Stimulated activated CD8-positive, alpha-beta memory T cell treated with anti-CD3 and anti-CD28 coated beads, Interleukin-4, amount 100 ng/mL, for 4 hours (primary cell): ENCODE measurements at places on chromosomes 2 and 18.

- no peak for DNase-seq
Measured at GRCh38 chr18:62073461-62074281, 113.2 kb downstream of the PIGN start.

DNA sequence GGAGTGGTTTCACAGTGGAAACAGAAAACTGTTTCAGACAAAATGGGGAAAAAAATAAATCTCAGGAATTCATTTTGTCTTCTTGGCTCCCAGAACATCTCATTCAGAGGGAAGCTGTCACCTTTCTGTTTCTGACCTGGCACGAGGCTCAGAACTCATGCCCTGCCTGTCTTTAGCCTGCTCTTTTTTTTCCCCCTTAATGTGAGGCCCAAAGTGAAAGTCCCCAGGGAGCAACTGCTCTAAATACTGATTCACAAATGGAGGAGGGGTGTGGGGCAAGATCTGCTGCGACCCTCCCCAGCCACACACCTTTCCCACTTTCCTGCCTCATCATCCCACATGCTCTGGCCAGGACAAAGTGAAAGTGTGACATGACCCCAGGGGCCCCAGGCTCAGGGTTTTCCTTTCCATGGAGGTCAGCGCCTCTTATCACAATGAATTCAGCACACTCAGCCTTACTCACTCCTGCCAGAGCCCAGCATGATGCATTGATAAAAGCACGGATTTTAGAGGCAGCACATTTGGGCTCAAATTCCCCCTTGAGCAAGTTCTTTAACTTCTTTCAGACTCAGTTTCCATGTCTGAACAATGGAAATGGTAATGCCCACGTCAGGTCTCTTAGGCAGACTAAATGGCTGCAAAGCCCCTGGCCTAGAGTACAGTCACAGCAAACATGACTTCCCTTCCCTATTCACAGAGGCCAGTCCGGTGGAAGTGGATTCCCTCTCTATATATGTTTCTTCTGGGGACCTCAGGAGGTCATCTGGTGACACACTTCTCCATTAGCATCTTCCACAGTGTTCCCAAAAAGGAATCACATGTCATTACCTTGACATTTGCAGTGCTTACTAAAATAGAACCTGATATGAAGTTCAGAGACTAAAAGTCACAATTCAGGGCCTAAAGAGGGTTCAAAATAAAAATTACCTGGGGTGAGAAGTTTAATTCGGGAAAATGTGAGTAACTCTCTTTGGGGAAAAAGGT is 55.3 kb upstream of the TMEM163 start:
- no peak for DNase-seq

DNA sequence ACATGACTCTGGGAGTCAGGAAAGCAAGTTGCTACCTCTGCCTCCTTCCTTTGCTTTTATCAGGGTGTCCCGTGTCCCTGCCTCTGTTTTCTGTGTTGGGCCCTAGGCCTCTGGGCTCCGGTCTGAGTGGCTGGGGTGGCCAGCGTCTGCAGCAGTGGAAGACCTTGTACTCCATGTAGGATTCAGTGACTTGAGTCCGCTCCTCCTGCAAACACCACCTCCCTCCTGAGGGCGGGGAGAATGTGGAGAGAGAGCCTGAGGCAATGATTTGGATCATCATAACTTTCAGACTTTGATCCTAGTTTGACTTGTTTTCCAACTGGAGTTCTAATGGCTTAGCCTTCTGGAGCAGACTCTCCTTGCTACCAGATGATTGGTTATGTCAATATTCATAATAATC is 30.8 kb downstream of the ATP6V1C2 start:
- DNase-seq, result no peak

DNA sequence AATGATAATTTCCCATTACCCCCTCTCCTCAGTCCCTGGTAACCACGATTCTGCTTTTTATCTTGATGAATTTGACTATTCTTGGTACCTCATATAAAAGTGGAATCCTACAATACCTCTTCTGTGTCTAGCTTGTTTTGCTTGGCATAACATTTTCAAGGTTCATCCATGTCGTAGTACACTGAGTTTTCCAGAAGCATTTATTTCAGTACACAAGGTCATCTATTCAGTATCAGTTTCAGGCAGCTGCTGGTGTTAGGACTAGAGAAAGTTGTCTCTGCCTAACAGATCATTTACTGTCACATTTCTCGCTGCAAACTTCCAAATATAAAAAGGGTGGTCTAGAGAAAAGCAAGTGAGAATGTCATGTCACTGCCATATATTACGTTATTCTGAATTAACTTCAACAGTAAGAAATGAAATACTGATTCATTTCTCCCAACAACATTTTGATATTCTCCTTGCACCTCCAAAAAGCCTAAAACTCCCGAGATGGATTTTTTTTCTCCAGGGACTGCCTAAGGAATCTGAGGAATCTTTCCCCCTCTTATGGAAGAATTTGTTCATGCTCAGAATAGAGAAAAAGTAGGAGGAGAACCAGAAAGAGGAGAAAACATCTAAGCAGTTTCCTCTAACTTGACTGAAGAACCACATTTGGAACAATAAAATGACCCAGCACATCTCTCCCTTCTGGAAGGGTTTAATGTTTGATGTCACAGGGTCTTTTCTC is 36.0 kb downstream of the CDK15 start:
- no peak for DNase-seq

DNA sequence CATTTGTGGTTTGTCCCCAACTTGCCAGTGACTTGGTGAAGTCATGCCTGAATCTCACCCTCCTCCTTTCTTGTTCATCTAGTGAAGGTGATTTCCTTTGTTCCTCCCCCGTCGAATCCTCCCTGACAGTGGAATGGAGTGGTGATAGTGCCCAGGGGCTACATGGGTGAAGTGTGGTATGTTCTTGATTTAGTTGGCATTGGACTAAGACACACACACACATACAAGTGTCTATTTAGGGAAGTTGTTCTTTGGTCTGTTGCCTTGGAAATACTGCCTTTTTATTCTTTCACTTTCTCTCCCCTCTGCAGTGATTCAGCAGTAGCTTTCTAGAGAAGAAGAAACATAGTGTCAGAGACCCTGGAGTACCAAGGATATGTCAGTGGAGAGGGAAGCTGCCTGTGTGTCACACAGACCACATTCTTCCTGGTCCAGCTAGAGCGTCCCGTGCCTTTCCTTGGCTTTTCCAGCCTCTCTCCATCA is 10.9 kb downstream of the INPP4A start:
- DNase-seq, result no peak

DNA sequence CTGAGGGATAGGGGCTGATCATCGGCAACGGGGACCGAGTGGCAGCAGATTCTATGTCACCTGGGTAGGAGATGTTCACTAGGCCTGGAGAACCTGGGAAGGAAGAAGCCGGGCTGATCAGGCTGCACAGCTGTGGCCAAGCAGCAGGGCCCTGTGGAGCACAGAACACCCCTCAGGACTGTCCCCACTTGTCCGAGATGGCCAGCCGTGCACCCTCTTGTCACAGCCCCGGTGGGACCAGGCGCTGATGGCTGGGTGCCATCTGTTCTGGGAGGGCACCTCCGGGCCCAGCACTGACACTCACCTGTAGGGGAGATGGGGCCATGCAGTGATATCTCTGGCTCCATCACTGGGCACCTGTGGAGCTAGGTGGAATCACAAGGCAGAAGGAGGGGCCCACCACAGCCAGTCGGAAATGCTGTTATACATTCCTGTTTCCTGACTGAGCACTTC is 217.9 kb upstream of the RAB6C start:
- DNase-seq, result no peak

DNA sequence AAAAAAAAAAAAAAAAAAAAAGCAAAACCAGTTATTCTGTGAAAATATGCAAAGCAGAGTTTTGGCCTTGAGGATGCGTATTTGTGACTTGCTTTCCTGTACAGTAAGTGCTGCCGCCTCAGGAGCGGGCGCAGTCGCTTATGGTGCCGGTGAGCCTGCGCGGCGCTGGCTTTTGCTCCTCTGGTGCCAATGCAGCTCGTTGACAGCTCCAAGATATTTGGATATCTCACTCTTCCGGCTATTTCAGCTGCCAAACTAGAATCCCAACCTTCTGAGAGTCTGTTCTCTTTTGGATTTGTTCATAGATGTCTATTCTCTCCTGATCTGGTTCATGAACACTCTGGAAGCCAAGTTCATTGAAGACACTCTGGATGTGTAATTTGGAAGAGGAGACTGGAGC is 184.1 kb downstream of the AGAP1 start:
- DNase-seq, result no peak
